ENCODE measurements at places on chromosomes 6 and 20.

DNA sequence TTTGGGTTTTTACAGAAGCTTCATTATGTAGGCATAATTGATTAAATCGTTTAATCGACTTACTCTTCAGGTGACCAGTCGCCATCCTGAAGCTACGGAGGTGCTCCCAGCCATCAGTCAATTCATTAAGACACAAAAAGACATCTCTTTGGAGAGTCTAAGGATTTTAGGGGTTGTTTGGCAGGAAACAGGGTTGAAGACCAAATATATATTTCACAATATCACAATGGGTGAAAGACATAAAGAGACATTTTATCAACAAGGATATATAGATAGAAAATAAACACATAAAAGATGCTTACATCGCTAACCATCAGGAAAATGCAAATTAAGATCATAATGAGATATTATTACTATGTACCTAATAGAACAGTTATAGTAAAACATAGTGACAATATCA is 104.0 kb upstream of the SIRPG start:
- no peak for DNase-seq

DNA sequence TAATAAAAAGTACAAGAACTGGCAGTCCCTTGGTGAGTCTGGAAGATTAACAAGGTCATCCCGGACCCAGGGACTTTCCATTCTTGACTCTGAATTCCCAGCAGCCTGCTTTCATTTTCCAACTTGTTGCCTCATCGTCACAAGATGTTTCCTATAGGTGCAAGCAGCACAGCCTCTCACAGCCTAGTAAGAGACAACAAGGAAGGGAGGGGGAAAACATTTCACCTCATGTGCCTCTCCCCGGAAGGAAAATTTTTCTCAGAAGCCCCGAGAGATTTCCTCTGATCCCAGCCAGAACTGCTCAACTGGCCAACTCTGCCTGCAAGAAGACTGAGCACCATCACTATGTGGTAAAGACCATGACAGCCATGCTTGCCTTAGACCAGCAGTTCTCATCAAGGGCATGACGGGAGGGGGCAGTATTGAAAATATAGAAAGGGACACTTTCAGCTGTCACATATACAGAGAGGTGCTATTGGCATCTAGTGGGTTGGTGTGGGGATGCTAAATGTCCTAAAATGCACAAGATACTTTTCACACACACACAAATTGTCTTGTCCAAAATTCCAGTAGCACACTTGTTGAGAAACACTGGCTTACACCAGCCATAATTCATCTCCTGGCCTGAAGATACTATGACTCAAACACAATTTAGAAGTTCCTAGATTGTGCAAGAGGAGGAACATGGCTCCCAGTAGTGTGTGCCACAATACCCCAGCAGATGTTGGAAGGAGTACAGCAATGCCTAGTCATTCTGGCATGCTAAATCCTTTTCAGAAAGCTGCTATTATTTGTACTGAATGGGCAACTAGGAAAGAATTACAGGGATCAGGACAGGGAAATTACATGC is 10.8 kb upstream of the WTAP start:
- peak; percentile 99 for DNase-seq

GRCh38 chr6:151524059-151524458 is 30.2 kb downstream of the CCDC170 start:
- no peak for DNase-seq

- no peak for DNase-seq
Observed at GRCh38 chr6:10331334-10331968, 83.4 kb downstream of the TFAP2A start.

DNA sequence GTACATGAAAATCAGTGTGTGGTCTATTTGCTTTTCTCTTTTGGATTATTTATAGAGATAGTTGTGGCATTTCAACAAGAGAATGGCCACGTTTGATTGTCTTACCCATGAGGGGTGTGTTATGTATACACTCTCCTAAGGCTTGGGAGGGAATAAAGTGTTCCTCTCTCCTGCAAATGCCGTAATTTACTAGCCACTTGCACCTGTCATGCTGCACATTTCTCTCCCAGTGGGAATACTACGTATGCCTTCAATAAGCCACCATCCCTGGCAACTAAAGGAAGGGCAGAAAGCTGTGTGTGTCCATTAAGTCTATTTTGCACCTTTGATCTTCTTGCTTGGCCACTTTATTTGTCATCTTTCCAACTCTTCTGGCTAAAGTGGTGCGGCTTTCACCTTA is 541.2 kb downstream of the QKI start:
- DNase-seq, result no peak

DNA sequence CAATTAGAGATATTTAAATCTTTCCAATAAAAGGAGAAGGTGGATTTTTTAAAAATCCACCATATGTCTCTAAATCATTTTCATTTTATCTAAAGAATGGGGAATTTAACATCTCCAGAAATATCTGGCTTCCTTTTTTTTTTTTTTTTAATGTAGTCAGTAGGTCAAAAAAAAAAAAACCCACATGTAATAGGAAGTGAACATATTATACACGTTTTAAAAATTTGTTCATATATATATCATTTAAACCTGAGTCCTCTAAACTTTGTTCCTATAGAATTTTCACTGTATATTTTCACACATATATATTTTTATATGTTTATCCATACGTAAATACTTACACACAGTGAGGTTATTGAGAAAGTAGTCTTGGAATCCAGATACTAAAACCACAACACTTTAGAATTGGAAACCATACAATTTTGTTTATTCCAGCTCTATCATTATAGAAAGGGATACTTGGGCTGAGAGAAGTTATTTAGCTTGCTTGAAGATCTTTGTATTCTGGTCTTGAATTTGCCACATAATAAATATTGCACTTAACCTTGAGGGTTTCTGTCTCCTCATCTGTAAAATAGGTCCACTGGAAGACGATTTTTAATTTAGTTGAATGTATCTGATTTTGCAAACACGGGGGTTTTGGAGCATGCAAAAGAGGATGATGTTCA is 62.1 kb upstream of the ZNF217 start:
- peak; percentile 44 for DNase-seq

- DNase-seq, result peak; percentile 49
Observed at GRCh38 chr6:125220712-125221111, 67.1 kb downstream of the TPD52L1 start.

DNA sequence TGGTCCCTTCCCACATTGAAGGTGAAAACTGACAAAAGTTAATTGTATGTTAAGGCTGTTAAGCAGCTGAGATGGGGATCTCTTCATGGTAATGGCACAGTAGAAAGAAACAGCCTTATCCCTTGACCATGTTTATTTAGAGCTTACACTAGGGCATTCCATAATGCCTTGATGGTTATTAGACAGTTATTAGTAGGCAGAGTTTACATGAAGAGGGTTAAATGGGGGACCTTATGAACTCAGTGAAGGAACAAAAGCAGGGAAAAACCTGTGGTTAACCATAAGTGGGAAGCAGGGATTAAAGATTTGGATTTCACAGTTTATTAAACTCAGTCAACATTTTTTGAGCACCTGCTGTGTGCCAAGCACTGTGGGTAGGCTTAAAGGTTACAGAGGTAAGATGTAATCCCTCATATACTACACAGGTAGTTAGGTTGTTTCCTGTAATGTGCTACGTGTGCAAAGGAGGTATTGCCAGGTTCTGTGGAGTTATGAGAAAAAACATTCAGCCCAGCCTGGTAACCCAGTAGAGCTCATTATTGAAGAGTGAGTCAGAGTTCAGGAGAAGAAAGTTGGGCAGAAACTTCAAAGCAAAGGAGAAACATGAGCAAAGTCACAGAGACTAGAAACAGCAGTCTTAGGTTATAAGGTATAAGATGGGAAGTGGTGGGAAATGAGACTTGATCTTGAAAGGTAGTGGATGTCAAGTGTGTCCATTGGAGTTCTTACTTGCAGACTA is 32.3 kb upstream of the GNRH2 start:
- DNase-seq, result peak; percentile 37

DNA sequence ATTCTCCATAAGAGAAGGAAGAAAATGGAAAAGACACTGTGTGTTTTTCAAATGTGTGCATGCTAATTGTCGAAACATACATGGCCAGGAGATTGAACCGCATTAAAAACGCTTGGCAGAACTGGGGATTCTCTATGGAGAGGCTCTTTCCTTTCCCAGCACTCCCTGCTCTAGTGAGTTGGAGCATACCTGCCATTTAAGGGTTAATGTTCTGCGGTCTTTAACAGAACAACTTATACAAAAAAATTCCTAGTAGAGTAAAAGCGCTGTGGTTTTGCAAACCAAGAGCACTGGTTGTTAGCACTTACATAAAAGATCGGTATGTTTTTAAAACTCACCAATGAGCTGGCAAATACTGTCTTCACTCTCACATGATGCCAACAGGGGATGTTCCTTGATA is 1.5 kb downstream of the TAGAP start:
- DNase-seq, result no peak

DNA sequence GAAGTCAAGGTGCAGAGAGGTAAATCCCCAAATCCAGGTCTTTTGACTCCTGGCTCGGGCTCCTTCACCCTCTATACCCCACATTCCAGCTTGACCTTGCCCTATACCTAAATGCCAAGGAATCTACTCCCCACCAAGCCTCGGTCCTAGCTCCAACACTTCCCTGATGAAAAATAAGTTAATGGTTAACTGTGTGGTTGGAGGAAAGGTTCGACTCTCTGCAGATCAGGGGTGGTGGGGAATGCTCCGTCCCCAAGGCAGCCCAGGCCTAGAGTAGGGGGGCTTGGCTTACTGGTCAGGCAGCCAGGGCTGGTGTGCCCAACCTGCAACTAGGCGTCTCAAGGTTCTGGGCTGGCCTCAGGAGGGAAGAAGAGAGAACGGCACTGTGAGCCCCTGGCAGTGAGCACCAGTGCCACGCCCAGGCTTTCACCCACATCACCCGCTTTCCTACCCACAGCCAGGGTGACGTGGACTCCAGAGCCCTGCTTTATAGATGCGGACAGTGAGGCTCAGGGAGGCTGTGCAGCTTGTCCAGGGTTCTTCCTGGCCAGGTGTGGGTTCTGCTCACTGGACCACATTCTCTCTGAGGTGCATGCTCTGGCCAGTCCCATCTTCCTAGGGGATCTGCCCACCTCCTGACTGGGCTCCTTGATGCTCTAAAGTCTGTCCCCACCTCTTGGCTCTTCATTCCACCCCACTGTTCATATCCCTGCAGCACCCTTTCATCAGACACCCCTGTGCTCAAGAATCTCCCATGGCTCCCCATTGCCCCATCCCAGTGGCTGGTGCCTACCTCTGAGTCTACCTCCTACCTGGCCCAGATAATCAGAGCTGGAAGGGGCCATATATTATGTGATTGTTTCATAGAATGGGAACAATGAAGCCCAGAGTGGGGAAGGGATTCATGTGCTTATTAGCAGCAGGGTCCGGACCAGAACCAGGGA is 8.2 kb downstream of the SPDEF start:
- DNase-seq, result no peak

GRCh38 chr20:39234520-39235095 is 272.5 kb downstream of the DHX35 start:
- no peak for DNase-seq

GRCh38 chr6:16821834-16822264 is 60.6 kb upstream of the ATXN1 start:
- no peak for DNase-seq

GRCh38 chr6:157181649-157182048 is 141.7 kb downstream of the TMEM242 start:
- no peak for DNase-seq

DNA sequence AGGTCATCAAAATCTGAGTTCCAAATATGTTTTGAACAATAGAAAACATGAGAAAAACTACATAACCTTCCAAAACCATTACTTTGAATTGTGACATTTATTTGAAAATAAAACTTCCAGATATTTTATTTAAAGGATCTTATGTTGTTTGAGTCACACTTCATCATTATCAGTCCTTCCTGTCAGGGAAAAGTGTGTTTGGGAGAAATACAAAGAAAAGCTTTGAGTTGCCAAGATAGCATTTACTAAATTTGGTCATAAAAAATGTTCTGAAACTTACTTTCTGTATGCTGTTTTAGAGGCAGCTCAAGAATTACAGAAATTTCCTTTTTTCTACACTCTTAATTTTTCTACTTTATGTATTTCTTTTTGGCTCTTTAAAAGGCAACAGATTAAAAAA is 208.2 kb upstream of the RIN2 start:
- no peak for DNase-seq

DNA sequence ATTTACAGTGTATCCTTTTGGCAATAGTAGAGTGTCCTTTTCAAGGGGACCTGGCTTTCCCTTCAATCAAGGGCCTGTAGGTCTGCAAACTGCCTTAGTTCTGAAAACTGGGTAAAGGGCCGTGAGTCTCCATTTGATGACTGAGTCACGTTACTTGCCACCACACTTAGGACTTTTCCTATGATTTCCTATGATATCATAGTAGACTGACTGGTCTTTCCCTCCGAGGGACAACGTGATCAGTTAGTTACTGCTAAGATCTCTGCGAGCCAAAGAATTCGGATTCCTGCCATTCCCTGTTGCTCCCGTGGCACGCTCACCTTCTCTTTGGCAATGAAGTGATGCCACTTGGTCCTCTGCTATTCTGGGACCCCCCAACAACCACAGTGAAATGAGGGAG is 8.4 kb downstream of the ZNF831 start:
- no peak for DNase-seq

- DNase-seq, result peak; percentile 5
Observed at GRCh38 chr20:15900443-15900842, 672.8 kb downstream of the KIF16B start.
